ENCODE measurements at places on chromosomes 5 and 9.

GRCh38 chr9:83505282-83505681 is 32.9 kb downstream of the FRMD3 start:
- DNase-seq = no peak

- no peak for DNase-seq
Measured at GRCh38 chr5:115330830-115331229, 34.4 kb upstream of the CCDC112 start.

DNA sequence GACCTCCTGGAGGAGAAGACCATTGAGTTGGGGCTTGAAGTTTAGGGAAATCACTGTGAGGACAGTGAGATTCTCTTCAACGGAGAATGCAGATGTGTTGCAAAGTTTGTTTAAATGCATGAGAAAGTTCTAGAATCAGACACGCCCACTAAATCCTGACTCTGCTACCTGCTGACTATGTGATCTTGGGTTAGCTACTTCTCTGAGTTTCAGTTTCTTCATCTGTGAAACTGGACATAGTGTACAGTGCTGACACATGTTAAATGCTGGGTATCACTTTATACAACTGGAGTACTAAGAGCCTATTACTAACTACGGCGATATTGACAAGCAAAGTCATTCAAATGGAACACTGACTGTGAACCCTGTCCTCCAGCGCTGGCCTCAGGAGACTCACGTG is 255.5 kb downstream of the HSPA4 start:
- DNase-seq = no peak

DNA sequence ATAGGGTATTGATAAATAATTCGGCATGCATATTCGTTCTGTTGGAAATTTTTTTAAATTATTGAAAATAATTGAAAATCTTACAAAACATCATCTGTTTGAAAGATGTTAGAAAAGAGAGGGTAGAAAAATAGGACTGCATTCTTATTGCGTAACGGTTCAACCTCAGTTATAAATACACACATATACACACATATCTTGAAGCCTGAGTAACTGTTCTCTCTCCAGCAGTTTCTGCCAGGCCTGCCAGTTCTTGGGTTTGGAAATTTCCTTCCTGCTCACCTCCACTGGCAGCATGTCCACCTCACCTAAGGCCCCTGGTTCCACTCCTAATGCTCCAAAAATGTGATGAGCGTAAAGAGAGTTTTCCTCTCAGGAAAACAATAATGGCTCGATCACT is 9.1 kb downstream of the SPATA31E1 start:
- DNase-seq = no peak

GRCh38 chr5:110807169-110807568 is 68.4 kb downstream of the SLC25A46 start:
- no peak for DNase-seq

DNA sequence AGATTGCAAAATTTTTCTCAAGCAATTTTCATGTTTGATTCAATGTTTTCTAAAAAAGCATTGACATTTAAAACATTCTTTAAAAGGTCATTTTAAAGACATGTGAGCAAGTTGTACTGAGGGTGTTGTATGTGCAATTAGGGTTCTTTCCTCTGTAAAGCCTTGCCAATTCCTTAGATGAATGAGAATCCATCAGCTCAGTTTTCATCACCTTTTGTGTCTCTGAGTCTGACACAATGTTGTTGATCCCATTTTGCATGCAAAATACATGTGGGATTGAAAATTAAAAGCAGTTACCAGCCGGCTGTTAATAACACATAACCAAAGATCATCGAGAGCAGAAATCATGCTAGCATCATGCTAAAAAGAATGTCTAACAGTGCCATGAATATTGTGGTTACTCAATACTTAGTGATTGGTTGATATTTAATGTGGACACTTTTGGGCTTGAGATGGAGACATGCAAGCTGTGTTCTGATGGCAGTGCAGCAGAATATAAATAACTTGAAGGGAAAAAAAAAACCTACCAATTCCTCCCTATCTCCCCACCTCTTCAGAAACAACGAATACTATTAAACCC is 57.7 kb downstream of the FGF10 start:
- no peak for DNase-seq

DNA sequence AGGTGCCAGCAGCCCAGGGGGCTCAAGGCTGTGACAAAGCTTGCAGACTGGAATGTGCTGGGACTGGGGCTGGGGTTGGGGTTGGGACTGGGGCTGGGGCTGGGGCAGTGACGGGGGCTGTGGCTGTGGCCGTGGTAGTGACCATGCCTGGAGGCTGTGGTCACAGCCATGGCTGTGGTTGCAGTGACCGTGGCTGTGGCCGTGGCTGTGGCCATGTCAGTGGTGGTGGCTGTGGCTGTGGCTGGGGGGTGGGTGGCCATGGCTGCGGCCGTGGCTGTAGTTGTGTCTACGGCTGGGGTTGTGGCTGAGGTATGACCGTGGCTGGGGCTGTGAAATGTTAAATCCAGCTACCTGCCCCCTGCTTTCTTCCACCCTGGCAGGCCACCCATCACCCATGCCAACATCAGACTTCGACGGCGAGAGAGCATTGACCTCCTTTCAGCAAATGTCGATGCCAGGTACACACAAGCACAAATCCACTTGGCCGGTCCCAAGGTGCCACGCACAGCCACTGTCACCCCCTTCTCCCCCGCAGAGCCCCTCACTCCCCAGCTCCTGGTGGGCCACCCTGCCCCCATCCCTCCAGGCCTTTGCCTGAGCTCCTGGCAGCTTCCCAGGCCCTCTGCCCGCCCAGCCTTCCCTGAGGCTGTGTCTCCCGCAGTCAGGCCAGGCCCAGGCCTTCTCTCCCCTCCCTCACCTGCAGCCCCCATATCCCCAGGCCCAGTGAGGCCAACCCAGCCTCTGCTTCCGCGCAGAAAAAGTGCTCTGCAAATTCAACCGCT is 15.3 kb downstream of the LCN9 start:
- no peak for DNase-seq

DNA sequence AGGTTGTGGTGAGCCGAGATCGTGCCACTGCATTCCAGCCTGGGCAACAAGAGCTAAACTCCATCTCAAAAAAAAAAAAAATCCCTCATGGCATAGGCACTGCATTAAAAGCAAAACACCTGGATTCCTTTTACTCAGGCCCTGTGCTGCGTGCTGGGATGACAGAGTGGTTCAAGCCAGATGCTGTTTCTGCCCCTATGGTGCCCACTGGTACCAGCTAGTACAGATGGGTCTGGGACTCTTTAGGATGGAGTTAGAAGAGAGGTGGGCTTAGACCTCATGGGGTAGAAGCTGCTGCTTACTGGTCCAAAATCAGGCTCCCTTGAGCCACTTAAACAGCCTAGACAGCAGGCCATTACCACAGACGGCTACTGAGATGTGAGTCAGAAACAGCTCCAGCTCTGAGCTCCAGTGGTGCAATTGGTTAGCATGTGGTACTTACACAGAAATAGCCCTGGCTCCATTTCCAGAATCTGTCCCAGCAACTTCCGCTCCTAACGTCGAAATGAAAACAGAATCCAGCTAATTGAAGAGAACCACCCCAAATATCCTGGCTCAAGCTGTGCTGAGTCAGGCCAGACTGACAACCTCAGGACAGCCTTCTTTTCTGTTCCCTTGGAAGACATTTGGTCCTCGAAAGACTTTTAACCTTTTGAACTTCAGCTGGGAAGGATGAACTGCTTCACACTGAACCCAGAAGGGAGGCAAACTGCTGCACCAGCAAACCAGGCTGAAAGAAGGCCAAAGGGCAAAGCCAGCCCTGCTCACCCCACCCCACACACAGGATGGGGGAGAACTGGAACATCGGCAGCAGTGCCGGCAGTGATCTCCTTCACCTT is 15.5 kb downstream of the C5orf15 start:
- no peak for DNase-seq

GRCh38 chr5:107474716-107475489 is 195.8 kb downstream of the EFNA5 start:
- no peak for DNase-seq

GRCh38 chr5:66713998-66714397 is 117.8 kb downstream of the MAST4 start:
- no peak for DNase-seq

- DNase-seq = no peak
Measured at GRCh38 chr9:116124472-116125040, 29.0 kb upstream of the PAPPA start.

GRCh38 chr5:82789095-82789494 is 288.1 kb downstream of the TMEM167A start:
- DNase-seq = no peak

- no peak for DNase-seq
Measured at GRCh38 chr9:80931163-80931562, 758.2 kb downstream of the TLE1 start.

- no peak for DNase-seq
Measured at GRCh38 chr9:86054695-86055094, 44.7 kb downstream of the GOLM1 start.

- DNase-seq = peak; percentile 59
Measured at GRCh38 chr9:137453643-137454081, 5.5 kb downstream of the NSMF start.

- DNase-seq = no peak
Measured at GRCh38 chr9:94676446-94677131, 37.3 kb upstream of the FBP1 start.

- no peak for DNase-seq
Measured at GRCh38 chr9:124214116-124214515, 43.6 kb upstream of the NEK6 start.

DNA sequence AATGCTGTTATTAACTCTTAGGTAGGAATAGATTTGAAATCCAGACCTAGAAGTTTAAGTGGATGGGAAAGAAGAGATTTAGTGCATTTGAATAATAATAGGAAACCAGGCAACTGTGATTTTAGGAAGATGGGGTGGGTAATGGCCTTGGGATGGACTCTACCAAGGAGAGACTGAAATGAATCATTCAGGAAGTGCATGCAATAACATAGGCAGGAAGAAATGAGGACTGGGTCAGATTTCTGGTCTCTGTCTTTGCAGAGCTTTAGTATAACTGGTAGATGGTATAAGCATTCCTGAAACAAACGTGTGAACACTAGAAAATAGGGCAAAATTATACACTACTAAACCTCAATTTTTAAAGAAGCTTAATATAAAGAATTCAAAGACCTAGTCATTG is 274.4 kb upstream of the CLINT1 start:
- DNase-seq = no peak

GRCh38 chr9:69674716-69675438 is 2.7 kb upstream of the APBA1 start:
- no peak for DNase-seq

- DNase-seq = no peak
Measured at GRCh38 chr9:6305954-6306563, 22.1 kb upstream of the TPD52L3 start.

- no peak for DNase-seq
Measured at GRCh38 chr5:56839062-56839461, 23.7 kb downstream of the MAP3K1 start.

DNA sequence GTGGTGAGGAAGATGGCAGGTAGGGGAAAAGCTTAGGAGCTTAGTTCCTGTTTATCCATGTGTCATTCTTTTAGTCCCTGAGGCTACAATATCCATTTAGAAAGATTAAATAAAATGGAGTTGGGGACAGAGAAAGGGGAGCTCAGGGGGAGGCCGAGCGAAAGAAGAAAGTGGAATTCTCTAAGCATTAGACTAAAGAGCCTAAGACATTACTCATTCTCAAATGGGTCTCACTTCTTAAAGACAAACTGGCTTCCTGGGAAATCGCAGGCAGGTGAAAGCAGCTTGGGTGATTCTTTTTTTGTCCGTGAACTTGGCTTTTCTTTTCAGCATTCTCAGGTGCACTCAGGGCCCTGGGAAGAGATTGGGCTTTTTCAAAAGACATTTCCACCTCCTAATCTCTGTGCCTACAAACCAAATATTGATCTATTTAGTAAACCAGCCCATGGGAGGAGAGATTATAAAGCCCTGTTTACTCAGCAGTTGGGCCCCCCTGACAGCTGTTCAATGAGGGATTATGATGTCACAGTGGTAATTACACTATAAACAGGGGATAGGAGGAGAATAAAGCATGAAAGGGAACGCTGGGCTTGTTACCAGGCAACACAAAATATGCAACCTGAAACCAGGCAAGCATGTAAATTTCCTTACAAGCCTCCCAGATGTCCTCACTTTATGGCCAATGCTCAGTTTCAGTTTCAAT is 584.0 kb downstream of the ACTL7B start:
- no peak for DNase-seq

DNA sequence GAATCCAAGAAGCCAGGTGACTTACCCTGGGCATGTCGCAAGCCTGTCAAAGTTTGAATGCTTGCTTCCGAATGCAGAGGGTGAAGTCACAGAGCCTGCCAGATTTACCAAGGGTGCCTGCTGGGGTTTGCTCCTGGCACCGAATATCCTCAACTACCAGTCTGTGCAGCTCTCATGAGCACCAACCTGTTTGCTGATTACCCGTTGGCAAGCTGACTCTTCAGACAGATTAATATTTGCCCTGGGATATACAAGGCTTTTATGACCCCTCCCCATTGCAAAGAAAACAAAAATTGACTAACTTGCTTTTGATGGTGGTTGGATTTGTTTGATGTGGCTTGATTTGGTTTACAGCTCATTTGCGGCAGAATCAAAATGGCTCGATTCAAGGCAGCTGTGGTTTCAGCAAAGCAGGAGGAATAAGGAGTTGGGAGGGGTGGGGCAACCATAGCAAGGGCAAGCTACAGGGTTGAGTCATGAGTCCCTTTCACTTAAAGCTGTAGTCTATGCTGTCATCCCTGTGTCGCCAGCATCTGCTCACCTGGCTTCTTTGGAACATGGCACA is 82.3 kb upstream of the AGXT2 start:
- DNase-seq = peak; percentile 29

DNA sequence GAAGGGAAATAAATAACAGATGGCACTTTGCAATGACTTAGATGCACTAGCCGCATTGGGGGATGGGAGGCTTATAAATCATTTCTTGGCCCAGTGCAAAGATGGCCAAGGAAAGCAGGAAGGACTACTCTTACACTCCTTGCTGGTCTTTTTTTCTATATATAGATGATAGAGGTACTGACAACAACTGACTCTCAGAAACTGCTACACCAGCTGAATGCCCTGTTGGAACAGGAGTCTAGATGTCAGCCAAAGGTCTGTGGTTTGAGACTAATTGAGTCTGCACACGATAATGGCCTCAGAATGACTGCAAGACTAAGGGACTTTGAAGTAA is 1.7 kb downstream of the CCNG1 start:
- no peak for DNase-seq

- no peak for DNase-seq
Measured at GRCh38 chr9:61671276-61671973, 481.6 kb downstream of the SPATA31A7 start.

GRCh38 chr5:169893010-169893409 is 87.3 kb downstream of the INSYN2B start:
- DNase-seq = no peak

DNA sequence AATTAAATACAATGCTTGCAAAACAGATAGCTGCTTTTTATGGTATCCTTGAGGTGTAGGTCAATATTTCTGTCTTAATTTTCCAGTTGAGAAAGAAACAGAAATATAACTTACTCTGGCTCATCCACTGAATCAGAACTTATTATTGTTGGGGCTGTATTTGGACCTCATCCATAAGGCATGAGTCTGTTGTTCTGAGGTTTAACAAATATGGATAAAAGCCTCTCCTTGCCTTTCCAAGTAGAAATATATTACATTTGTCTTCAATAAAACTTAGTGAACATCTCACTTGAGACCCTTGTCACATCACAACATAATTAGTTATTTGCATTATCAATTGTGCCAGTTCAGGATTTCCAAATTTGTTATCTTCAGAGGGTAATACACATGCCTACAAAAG is 525.8 kb downstream of the AGTPBP1 start:
- no peak for DNase-seq

GRCh38 chr5:161600156-161600555 is 53.6 kb upstream of the GABRB2 start:
- no peak for DNase-seq

- no peak for DNase-seq
Measured at GRCh38 chr5:133121611-133122150, 69.9 kb downstream of the HSPA4 start.

GRCh38 chr5:107556575-107556974 is 114.2 kb downstream of the EFNA5 start:
- DNase-seq = no peak

Data from activated T-helper 1 cell treated with anti-CD3 and anti-CD28 coated beads, Interleukin-12 subunit alpha, Interleukin-12 subunit beta, Interleukin-2, Interleukin-4 antibody, amounts not matched to agents 30 ng/mL and 10 ng/mL and 1 ng/mL, durations not matched to agents 14 hours and 24 hours and 36 hours (primary cell).